A549 treated with Mapracorat at 1 μM for 4 hours (cell line): ENCODE measurements at places on chromosomes 16 and 17. TPM values are rescaled to one million over a fixed set of nuclear protein-coding genes. Genes with fewer than 3 reads are reported as not detected.

The NOXO1 gene
- total RNA-seq, result 0.19 to 0.38 TPM (median 0.26 TPM) in 4 of 5 replicates, not detected in the other

The SHISA6 gene
- not detected in 5 replicates for total RNA-seq

The C17orf78 gene
- total RNA-seq, result not detected in 5 replicates

The SPATA2L gene
- 8.8 to 14.3 TPM (median 12.0 TPM) in 5 replicates for total RNA-seq

The NRN1L gene
- 0.29 TPM in 1 of 5 replicates, not detected in the others for total RNA-seq

The MYH2 gene
- not detected in 5 replicates for total RNA-seq

The ATP2A3 gene
- total RNA-seq, result 3.8 to 6.1 TPM (median 4.2 TPM) in 5 replicates

The CD300LB gene
- 0.07 to 0.11 TPM in 2 of 5 replicates, not detected in the others for total RNA-seq

The NUPR1 gene
- total RNA-seq, result 11.2 to 18.4 TPM (median 14.4 TPM) in 5 replicates

The PRSS36 gene
- 1.1 to 1.6 TPM (median 1.2 TPM) in 5 replicates for total RNA-seq

The TEKT3 gene
- 0.27 to 0.34 TPM (median 0.29 TPM) in 4 of 5 replicates, not detected in the other for total RNA-seq

The GAS2L2 gene
- 0.04 to 0.08 TPM (median 0.08 TPM) in 5 replicates for total RNA-seq

The CYGB gene
- 0.60 to 1.8 TPM (median 1.1 TPM) in 5 replicates for total RNA-seq

The XYLT1 gene
- total RNA-seq, result 0.64 to 0.80 TPM (median 0.73 TPM) in 5 replicates

The ST6GALNAC2 gene
- 0.23 to 0.61 TPM (median 0.33 TPM) in 5 replicates for total RNA-seq

The KRTAP3-2 gene
- 0.22 to 0.42 TPM (median 0.37 TPM) in 3 of 5 replicates, not detected in the others for total RNA-seq

The SSTR5 gene
- 0.28 to 0.72 TPM (median 0.35 TPM) in 5 replicates for total RNA-seq

The KLHDC4 gene
- 41.5 to 50.5 TPM (median 48.7 TPM) in 5 replicates for total RNA-seq

The PROCA1 gene
- 0.94 to 1.5 TPM (median 1.3 TPM) in 5 replicates for total RNA-seq

The OR1F1 gene
- 0.17 to 0.65 TPM (median 0.43 TPM) in 4 of 5 replicates, not detected in the other for total RNA-seq

The KPNA2 gene
- total RNA-seq, result 447 to 528 TPM (median 462 TPM) in 5 replicates

The DNAI2 gene
- not detected in 5 replicates for total RNA-seq

The HBQ1 gene
- 4.6 to 8.2 TPM (median 7.1 TPM) in 5 replicates for total RNA-seq

The FAM117A gene
- total RNA-seq, result 1.00 to 2.0 TPM (median 1.3 TPM) in 5 replicates

The CD68 gene
- total RNA-seq, result 26.4 to 36.3 TPM (median 34.8 TPM) in 5 replicates

The SDK2 gene
- 0.91 to 1.6 TPM (median 1.3 TPM) in 5 replicates for total RNA-seq

The TPSG1 gene
- not detected in 5 replicates for total RNA-seq

The NPB gene
- 0.39 to 0.65 TPM (median 0.55 TPM) in 5 replicates for total RNA-seq

The GP1BA gene
- not detected in 5 replicates for total RNA-seq

The MEOX1 gene
- total RNA-seq, result not detected in 5 replicates
